ENCODE measurements at places on chromosomes 12 and 14.

DNA sequence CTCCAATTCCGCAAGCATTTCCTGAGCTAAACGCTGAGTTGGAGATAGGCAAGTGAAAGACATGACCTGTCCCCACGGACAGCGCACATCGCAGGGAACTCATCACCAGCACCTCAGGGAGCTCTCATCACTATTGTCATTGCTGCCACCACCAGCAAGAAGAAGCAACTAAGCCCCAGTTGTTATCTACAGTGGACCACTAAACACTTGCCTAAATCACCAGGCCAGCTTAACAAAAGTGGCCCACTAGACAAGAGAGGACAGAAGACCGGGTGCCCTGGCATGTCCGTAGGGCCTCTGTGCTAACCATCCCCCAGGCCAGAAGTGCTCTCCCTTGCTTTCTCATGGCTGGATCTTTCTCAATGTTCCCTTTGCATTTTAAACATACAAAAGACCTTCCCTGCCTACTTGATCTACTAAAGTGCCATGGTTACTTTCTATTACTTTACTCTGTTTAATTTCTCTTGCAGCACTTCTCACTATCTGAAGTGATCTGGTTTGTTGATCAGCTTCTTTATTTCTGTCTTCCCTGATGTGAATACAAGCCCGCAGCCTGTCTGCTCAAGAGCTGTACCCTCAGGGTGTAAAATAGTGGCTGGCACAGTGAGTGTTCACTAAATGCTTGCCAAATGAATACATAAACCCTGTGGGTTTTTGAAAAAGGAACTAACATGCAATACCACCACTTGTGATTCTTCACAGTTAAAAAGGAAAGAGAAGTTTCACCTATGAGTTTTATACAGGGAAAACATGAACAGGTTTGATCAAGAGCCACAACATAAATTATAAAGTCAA is 60.9 kb upstream of the RFLNA start:
- no peak for DNase-seq

GRCh38 chr12:15495746-15496145 is 173.4 kb downstream of the PTPRO start:
- no peak for DNase-seq

DNA sequence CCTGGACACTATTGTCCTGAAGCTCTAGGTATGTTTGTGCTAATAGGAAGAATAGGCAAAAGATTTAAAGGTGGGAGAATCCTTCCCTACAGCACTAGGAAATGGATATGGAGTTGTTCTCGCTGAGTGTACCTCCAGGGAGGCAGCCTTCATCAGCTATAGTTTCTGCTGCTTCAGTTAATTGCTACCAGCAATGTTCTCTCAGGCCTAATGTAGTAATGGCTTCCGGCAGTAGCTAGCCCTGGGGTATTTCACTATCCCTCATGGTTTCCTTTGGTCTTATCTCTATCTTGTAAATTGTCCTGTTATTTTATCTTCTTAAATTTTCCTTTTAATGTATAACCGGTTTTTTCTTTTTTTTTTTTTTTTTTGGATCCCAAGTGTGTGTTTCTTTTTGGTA is 9.3 kb upstream of the CLEC12A start:
- no peak for DNase-seq

GRCh38 chr12:117680312-117680711 is 288.5 kb downstream of the KSR2 start:
- DNase-seq = no peak

- no peak for DNase-seq
Observed at GRCh38 chr14:61528591-61529021, 166.7 kb upstream of the HIF1A start.

GRCh38 chr12:69430942-69431590 is 39.1 kb upstream of the FRS2 start:
- DNase-seq = no peak

GRCh38 chr12:76980196-76980595 is 85.2 kb downstream of the E2F7 start:
- no peak for DNase-seq

All from stimulated activated CD4-positive, alpha-beta T cell treated with anti-CD3 and anti-CD28 coated beads, TNF-alpha, amount 100 ng/mL, for 1 hour (primary cell).